ENCODE measurements at places on chromosomes 4 and X.

DNA sequence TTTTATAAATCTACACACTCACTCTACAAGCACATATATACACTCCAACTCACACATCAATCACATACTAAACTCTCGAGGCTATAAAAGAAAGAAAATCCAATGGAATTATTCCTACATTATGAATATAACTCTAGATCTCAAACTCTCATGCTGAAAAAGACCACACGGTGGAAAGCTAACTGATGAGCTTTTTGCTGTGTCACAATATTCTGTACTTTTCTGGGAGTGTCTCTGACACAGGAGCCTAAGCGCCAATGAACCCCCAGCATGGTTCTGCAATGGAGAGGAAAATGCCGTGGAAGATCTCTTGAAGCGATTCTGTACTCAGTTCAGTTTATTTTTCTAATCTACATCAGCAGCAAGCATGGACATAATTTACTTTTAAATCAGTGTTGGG is 124.2 kb upstream of the ETNPPL start:
- no peak for DNase-seq

- no peak for DNase-seq
These were observed 25.5 kb downstream of the MOB1B start for GRCh38 chr4:70927502-70928137.

DNA sequence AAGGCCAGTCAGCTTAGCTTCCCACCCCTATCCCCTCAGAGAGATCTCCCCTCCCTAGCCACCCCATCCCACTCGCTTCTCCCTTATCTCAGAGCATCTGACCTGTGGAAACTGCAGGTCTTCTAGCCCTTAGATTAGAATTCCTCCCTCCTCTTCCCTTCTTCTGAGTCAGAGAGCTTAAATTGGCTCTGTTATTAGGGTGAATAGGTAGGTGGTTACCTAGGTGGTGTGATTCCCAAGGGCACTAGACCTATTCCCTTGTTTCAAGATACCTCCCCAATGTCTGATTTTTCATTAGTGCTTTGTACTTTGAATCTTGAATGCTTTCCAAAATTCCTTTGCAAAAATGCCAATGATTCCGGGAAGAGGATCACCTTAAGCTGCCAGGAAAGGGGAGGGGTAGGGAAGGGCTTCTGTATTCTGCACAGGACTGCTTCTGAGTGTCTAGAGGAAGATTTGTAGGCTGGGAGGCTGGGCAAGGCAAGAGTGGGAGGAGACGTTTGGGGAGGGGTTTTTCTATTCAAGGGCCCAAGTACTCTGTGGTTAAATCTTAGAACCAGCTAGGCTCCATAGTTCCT is 24.5 kb upstream of the MSN start:
- DNase-seq: no peak

DNA sequence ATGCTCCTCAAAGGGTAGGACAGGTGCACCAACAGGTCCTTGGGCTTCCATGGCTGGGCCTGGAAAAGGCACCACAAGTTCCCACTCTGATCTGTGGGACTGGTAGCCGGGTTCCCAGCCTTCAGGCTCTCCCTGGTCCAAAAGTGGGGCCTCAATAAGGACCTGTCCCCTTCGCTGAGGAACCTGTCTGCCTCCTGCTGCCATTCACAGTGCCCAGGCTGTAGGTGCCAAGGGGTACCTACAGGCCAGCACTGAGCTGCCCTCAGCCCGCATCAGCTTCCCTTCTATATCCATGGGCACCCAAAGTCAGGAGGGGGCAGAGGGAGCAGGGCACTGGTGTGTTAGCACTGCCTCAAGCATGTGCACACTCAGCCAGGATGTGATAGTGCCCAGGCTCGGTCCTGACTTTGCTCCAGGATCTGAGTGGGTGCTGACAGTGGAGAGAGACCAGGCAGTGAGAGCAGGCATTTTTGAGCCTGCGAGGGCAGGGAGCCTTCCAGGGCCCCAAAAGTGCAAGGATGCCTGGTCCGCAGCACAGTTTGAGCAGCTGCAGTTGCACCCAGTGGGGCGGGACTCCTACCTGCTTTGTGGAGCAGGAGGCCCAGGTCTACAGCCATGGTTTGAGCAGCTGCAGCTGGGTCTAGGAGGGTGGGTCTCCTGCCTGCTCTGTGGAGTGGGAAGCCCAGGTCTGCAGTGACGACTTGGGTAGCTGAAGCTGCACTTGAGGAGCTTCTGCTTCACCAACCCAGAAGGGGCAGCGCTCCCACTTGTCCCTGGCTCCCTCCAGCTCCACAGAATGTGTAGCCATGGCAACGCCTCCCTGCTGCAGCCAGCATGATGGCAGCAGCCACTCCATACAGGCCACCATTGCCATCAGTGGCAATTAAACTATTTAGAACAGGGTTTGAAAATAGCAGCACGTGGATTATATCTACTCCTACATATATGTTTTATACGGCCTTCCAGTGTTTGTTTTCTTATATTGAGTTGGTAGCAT is 376.4 kb downstream of the KCTD8 start:
- DNase-seq: no peak

- peak; percentile 11 for DNase-seq
These were observed 250.0 kb downstream of the GPAT3 start for GRCh38 chr4:83785891-83786290.

GRCh38 chr4:176676901-176677300 is 115.8 kb downstream of the VEGFC start:
- no peak for DNase-seq

GRCh38 chr4:72969976-72970375 is 99.5 kb downstream of the COX18 start:
- DNase-seq: no peak

- DNase-seq: no peak
These were observed 74.7 kb upstream of the GPM6B start for GRCh38 chrX:13891377-13892140.

DNA sequence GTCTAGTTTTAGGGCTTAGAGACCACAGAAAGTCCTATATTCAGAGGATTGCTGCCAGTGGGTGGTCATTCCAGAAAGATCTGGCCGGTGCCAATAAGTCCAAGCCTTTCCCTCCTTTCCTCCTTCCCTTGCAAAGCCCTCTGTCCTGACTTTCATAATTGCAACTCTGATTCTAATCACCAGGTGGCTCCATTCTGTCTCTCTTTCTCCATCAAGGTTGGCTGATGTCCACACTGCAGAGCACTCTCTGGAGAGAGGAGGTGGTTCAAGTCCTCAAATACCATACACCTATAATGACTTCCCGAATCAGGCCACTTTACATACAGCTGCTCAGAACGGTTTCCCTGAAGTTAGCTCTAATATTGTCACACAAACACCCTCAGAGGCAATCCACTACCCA is 22.4 kb upstream of the ARMCX4 start:
- no peak for DNase-seq

GRCh38 chrX:53239474-53239873 is 14.5 kb upstream of the KDM5C start:
- no peak for DNase-seq

DNA sequence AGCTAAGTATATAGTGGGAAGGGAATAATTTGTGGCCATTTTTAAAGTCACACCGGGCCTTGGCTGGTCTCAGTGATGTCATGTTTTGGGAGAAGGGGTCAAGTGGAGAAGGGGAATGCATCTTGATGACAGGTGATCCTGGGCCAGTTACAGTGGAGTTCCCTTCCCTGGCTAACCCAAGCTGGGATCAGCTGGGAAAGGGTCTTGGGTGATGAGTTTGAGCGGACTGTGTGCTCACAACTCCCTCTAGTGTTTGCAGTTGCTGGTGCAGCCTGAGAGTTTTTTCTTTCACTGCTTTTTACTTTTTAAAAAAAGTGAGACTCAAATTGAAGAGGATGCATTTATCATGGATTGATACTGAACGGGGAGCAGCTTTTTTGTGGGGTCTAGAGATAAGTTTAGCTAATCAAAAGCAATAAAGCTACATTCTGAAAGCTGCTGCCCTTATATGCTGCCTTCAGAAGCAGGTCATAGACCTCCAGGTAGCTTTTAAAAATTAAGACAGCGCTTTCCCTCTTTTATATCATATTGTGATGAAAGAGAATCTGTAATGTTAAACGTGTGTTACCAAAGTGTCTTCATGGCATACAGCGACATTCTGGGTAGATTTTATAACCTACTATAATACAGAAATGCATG is 164.7 kb downstream of the DCLK2 start:
- no peak for DNase-seq

DNA sequence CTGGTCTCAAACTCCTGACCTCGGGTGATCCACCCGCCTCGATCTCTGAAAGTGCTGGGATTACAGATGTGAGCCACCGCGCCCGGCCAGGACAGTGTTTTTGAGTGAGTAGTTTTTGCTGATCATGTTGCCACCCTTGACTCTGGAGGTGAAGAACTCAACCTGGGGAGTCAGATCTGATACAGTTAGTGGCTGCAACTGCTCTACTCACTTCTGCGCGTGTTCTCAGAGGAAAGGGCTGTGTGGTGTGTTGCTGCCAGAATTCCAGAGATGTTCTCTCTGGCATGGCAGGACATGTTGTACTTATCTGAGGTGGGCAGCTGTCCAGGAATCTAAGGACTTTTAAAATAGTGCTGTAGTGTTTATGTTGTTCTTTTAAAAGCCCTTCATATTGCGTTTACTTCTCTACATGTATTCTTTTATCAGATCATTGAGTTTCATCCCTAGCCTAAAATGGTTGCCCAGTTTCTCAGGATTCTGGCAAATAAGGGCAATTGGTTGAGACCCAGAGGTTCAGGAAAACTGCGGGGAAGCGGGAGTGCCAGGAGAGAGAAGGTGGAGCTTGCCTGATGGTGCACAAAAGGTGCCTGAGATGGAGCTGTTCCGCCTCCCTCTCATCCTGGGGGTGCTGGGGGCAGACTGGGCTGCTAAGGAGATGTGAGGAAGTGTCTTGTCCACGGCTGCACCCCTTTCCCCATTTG is 97.7 kb downstream of the ARHGAP10 start:
- no peak for DNase-seq

DNA sequence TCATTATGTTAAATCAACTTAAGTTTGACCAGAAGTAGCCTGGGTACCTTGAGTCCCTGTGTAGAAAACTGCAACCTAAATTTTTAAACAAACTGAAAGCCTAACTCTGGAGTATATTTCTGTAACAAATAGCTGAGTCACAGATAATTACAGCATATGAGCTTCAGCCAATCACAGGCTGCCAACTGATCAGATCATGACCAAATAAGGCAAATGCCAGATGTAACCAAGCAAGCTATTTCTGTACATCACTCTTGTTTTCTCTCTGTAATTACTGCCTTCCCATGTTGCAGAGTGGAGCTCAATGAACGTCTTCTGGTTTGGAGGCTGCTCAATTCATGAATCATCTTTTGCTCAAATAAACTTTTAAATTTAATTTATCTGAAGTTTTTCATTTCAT is 980.9 kb upstream of the DIAPH2 start:
- no peak for DNase-seq

DNA sequence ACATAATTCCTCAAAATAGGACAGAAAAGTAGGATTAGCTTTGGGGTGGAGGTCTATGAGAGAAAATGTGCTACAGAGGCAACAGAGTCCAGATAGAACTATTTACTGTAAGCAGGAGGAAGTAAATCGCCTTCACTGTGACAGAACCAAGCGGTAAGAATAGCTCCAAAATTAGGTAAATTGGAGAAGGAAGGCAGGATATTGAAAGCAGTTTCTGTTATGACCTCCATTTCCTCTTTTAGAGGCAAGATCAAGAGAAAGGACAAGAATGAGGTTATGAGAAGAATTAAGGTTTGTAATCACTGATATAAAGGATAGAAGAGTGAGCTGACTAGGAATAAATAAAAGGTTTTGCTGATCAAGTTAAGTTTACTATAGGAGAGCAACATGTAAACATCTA is 44.1 kb upstream of the NEUROG2 start:
- DNase-seq: no peak

DNA sequence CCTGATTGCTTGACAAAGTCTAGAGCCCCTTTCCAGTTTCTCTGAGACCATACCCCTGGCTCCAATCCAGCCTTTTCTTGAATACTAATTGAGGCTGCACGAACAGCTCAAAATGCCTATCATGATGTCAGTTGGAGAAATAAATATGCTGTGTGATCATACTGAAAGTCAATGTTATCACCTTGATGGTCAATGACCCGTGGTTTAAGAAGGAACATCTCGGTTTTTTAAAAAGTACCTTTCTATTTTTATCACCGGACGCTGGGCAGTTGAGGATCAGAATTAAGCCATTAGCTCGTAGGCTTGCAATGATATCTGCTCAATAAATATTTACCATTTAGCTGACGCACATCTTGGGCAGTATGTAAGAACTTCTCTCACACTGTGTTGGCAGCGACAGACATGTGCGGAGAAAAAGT is 852 bp upstream of the WDR44 start:
- DNase-seq: no peak

- no peak for DNase-seq
These were observed 1001.6 kb upstream of the GRID2 start for GRCh38 chr4:91302120-91302519.

DNA sequence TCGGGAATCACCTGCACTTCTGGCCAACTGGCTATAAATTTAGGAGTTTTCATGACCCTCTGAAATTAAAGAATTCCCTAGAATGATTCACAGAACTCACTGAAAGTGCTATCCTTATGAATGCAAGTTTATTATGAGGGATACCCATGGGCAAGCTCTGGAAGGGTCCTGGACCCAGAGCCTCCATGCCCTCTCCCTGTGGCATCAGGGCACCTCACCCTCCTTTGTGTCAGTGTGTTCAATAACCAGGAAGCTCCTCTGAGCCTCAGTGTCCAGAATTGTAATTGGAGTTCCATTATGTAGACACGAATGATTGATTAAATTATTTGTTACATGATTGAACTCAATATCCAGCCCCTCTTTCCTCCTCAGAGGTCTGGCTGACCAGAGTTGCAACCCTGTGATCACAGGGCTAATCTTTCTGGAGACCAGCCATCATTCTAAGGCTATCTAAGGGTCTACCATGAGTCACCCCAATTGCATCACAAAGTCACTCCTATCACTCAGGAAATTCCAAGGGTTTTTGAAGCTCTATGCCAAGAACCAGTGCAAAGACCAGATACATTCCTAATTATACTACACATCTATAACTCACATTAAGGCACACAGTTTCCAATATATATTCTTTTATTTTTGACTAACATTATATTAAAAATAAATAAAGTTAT is 8.9 kb downstream of the ANXA3 start:
- no peak for DNase-seq

GRCh38 chrX:12002876-12003275 is 135.4 kb upstream of the FRMPD4 start:
- DNase-seq: no peak

- DNase-seq: no peak
These were observed 2.4 kb upstream of the IRAK1 start for GRCh38 chrX:154022108-154022507.

DNA sequence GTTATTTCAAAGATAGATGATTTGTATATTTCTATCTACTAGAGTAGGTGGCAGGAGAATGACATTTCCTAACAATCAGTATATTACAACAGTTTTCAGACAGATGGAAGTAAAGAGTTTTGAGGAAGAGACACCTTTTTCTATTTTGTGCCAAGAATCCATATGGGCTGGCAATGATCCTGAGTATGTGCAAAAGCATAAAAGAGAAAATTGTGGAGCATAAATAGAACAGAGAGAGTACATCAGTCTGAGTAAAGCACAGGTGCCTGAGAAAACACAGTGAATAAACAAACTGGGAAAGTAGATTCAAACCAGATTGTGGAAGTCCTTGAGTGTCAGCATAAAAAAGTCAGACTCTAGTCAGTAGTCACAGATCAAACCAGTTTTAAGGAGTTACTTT is 96.8 kb upstream of the WDR44 start:
- no peak for DNase-seq

Measured in AG09309 (cell line).